Breast epithelium (tissue), 4 donors: ENCODE measurements at places on chromosomes 7 and 10. TPM values are rescaled to one million over a fixed set of nuclear protein-coding genes. Genes with fewer than 3 reads are reported as not detected.

Gene NEUROD6
- total RNA-seq: not detected

Gene PNLIPRP3
- total RNA-seq: 0.66 TPM

Gene CCDC172
- not detected for total RNA-seq

Gene ACTA2
- total RNA-seq: 1,036 TPM

Gene CYP2C19
- total RNA-seq: 0.32 TPM

GRCh38 chr7:80722616-80723195 lies 84.3 kb downstream of the CD36 start:
- peak overlapping the region; percentile 74 for H3K27ac ChIP-seq
- no peak for DNase-seq
- no peaks in the 10 kb centered on the region for H3K4me1 ChIP-seq
- no peaks in the 10 kb centered on the region for H3K27me3 ChIP-seq
- H3K4me3 ChIP-seq: no peak overlapping the region

DNA sequence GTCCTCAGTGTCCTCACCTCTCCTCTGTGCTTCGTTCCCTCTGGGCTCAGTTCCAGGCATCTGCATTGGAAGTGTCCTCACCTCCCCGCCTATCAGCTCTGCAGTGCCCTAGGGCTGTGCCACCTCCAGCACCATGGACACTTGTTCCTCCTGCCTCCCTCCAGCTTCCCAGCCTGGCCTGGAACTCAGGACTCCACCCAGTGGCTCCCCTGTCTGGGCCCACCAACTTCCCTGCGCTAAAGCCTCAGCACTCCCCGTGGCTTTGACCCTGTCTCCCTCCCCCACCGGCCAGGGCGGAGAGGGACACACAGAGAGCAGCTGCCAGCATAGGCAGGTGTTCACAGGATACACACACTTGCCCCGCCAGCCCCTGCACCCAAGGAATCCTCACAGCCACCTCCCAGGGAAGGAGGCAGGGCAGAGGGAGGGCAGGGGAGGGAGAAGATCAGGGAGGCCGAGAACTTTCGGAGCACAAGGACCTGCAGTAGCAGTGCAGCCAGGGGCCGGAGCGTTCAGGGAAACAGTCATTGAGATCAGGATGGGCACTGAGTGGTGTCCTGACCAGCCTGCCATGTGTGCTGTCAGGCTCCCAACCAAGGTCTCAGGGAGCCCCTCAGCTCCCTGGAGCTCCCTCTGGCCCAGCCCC lies 31.3 kb downstream of the ANXA8 start:
- no peak overlapping the region for H3K4me3 ChIP-seq
- no peaks in the 10 kb centered on the region for H3K4me1 ChIP-seq
- H3K27ac ChIP-seq: no peak overlapping the region
- H3K36me3 ChIP-seq: no peaks in the 10 kb centered on the region
- H3K27me3 ChIP-seq: no peaks in the 10 kb centered on the region

GRCh38 chr7:3075441-3075840 lies 31.8 kb upstream of the CARD11 start:
- H3K27ac ChIP-seq: no peak overlapping the region
- H3K4me1 ChIP-seq: no peaks in the 10 kb centered on the region
- H3K27me3 ChIP-seq: no peaks in the 10 kb centered on the region
- no peaks in the 10 kb centered on the region for H3K36me3 ChIP-seq
- H3K4me3 ChIP-seq: no peak overlapping the region
- DNase-seq: no peak

- H3K27me3 ChIP-seq: no peaks in the 10 kb centered on the region
- H3K4me1 ChIP-seq: peaks cover 8% of the 10 kb centered on the region
- peak; percentile 71 for DNase-seq
- peak overlapping the region; percentile 72 for H3K27ac ChIP-seq
Observed at GRCh38 chr7:44073664-44074348, 8.4 kb upstream of the PGAM2 start.

DNA sequence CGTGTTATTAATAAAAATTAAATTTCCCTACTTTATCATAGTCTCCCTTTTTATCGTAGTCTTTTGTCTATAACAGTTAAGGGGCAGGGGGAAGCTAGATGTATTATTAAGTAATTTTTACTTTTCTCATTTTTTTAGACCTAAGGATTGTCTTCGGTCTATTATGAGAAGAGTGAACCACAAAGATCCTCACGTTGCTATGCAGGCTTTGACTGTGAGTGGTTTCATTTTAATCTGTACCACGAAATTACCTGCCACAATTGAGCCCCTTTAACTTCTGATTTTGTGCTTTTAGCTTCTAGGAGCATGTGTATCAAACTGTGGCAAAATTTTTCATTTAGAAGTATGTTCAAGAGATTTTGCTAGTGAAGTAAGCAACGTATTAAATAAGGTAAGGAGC lies 40.6 kb downstream of the STAM start:
- H3K4me1 ChIP-seq: no peaks in the 10 kb centered on the region
- no peak overlapping the region for H3K27ac ChIP-seq

DNA sequence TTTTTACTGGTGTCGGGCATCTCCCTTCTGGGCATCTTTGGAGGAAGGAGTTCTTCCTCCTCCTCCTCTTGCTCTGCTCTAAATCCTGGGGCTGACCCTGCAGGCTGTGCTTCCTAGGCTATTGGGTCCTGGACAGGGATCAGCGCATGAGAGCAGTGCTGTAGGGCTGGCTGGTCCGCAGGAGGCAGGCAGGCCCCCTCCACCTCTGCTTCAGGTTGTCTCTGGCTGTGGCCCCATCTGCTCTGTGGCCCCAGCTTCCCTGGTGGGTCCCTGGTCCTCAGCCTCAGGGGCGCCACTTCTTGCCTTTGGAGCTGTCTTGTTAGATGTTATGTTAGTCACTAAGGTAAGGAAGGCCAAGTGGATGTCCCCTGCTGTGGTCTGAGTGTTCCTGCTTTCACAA lies 237.3 kb upstream of the PITRM1 start:
- no peaks in the 10 kb centered on the region for H3K4me1 ChIP-seq
- H3K4me3 ChIP-seq: no peak overlapping the region
- no peak for DNase-seq
- H3K36me3 ChIP-seq: no peaks in the 10 kb centered on the region
- no peak overlapping the region for H3K27ac ChIP-seq

- DNase-seq: no peak
- no peak overlapping the region for H3K27ac ChIP-seq
- H3K36me3 ChIP-seq: no peaks in the 10 kb centered on the region
- no peaks in the 10 kb centered on the region for H3K4me1 ChIP-seq
Observed at GRCh38 chr7:77266291-77266794, 66.7 kb upstream of the FGL2 start.

GRCh38 chr10:71083716-71083975 lies 128.7 kb upstream of the UNC5B start:
- H3K27me3 ChIP-seq: no peaks in the 10 kb centered on the region
- no peaks in the 10 kb centered on the region for H3K4me1 ChIP-seq
- no peak for DNase-seq
- no peak overlapping the region for H3K27ac ChIP-seq
- H3K36me3 ChIP-seq: no peaks in the 10 kb centered on the region

- no peaks in the 10 kb centered on the region for H3K27me3 ChIP-seq
- H3K36me3 ChIP-seq: no peaks in the 10 kb centered on the region
- DNase-seq: no peak
- no peaks in the 10 kb centered on the region for H3K4me1 ChIP-seq
- H3K4me3 ChIP-seq: no peak overlapping the region
- no peak overlapping the region for H3K27ac ChIP-seq
Observed at GRCh38 chr7:27767374-27767773, 27.4 kb downstream of the TAX1BP1 start.

DNA sequence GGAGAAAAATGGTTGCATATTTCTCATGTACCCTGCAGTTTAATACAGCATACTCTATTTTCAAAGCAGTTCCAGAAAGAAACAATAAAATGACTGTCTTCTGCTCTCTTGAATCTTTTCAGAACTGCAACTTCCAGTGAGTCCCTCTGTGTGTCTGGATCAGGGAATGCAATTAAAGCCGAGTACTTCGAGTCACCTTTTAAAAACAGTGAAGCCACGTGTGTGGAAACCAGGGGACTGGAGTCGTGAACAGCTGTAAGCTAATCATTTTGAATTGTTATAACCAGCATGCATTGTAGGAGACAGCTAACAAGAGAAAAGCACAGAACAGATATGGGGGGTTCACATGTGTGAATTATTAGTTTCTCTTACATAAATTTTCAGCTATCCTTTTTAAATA lies 109.1 kb downstream of the CPED1 start:
- no peak overlapping the region for H3K27ac ChIP-seq
- no peaks in the 10 kb centered on the region for H3K27me3 ChIP-seq
- no peaks in the 10 kb centered on the region for H3K36me3 ChIP-seq
- H3K4me3 ChIP-seq: no peak overlapping the region
